ENCODE measurements at places on chromosomes 12 and 14.
A peak's percentile ranks its signal among the peaks of the same experiment; 100 is the strongest.

- DNase-seq, result no peak
Measured at GRCh38 chr12:14369311-14369710, 3.8 kb downstream of the ATF7IP start.

- DNase-seq, result no peak
Measured at GRCh38 chr12:115646210-115646609, 631.3 kb downstream of the MED13L start.

DNA sequence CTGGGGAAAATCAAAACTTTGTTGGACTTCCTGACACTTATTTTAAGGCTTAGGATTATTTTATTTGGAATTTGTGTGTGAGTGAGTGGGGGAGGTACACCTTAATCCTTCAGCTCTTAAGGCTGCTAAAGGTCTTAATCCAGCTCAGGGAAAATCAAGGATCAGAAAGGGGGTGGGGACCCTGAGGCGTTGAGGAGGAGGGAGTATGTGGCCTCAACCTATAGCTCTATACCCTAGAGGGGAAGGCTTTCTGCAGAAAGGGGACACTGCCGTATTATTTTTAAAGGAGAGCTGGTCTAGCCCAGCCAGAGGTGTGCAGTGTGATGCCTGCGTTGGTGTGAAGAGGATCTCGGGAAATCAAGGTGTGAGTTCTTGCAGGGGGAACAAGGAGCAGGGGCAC lies 20.0 kb downstream of the IRF2BPL start:
- DNase-seq, result no peak

GRCh38 chr12:89474615-89475014 lies 50.0 kb downstream of the GALNT4 start:
- no peak for DNase-seq

DNA sequence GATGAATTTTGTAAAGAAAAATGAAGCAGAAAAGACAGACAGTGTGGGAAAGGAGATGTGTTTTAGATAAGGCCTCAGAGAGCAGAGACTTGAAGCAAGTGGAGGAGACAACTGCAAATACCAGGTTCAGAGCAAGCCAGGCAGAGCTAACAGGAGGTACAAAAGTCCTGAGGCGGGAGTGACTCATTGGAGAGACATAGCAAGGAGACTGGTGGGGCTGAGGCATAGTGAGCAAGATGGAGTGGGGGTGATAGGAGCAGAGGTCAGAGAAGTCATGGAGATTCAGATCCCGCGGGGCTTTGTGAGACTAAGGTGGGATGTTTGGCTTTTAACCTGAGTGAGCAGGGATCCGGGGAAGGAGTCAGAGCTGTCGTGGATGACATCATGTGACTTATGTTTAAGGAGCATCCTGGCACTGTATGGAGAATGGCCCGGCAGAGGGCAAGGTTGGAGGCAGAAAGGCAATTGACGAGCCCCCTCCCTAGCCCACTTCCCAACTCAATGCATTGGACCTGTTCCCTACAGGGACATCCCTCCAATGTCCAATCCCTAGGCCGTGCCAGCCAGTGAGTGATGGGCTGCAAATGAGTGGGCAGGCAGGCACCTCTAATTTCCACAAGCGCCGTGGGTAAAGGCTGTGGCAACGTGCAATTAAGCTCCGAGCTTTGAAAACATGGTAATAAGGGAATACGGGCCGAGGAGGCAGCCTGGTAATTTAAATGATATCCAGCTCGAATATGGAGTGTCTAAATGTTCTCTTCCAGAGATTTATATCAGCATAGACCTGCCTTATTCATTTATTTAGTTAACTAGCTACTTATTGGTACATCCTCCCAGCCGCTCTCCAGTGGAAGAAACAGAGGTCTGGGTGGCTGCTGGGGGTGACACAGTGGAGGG lies 206.8 kb upstream of the LHX5 start:
- DNase-seq, result no peak

- peak; percentile 19 for DNase-seq
Measured at GRCh38 chr12:4174417-4174816, 99.1 kb upstream of the CCND2 start.

- DNase-seq, result no peak
Measured at GRCh38 chr12:60926256-60926655, 1330.4 kb downstream of the SLC16A7 start.

GRCh38 chr12:68403296-68403695 lies 71.1 kb upstream of the MDM1 start:
- DNase-seq, result no peak

DNA sequence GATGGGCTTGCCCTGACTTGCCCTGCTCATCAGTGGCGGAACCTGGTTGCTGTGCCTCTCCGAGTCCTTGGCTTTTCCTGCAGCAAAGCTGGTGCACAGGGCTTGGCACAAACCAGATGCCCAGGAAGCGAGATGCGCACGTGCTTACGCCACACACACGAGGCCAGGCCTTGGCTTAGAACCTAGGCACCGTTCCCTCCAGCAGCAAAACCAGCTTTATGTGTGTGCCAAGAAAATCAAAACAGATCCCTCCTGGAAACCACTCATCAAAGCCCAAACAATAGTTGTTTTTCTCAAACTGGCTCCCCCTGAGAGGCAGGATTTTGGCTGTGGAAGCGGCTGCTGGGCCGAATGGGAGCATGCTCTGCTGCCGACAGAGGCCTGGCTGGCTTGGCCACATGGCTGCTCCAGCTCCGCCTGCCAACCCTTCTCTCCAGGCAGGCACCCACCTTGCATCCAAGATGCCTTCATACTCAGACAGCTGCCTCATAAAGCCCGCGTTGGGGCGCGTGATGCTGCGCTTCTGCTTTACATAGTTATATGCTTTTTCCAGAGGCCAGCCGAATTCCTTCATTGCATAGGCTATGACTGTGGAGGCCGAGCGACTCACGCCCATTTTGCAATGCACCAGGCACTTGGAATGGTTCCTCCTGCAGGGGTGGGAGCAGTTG lies 58.7 kb downstream of the SSH1 start:
- peak; percentile 84 for DNase-seq

DNA sequence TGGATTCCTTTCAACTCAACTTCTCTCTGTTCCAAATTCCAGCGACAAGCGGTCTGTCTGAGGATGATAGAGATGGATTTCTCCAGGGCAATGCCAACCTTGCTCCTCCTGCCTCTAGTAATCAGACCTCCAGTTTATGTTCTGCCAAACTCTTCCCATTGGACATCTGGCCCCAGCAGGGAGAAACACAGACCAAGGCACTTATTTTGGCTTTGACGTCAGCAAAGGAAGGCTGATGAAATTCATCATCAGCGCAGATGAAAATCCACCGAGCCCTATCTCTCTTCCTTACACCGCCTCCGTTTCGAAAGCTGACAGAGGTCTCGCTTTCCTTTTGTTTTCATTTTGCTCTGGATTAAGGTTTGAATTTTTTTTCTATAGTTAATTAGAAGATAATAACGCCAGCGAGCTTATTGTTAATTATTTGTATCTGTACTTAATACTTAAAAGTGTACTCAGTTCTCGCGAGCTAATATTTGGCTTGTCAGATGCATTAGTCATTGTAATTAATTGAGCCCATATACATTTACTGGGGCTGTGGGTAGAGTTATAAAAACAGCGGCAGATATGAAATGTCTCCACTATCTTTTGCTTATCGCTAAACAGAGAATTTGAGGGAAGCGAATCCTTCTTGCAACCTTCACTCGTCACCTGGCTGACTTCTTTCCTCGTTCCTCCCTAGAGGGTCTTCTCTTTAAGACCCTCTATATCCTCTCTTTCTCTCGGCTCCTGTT lies 35.9 kb upstream of the MED13L start:
- DNase-seq, result no peak

GRCh38 chr12:127685931-127686330 lies 581.0 kb upstream of the TMEM132C start:
- DNase-seq, result no peak

DNA sequence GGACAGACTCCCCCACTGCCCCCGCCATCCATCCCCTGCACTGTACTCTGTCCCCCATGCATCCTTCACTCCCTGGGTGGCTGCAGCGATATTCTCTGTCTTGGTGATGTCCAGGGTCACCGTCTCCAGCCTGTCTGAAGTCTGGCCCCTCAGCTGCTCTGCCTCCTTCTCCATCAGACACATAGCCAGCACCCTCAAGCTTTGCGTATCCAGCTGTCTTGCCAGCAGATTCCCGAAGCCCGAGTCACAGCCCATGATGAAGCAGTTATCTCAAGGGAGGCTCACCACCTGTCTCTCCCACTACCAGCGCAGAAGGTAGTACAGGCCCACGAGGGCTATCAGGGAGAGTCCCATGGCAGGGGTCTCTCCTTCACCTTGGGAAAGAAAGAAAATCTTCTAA lies 77.8 kb downstream of the HSD17B6 start:
- no peak for DNase-seq

GRCh38 chr12:16300736-16301135 lies 23.3 kb upstream of the SLC15A5 start:
- no peak for DNase-seq
